ENCODE measurements at places on chromosomes 2 and 18.

DNA sequence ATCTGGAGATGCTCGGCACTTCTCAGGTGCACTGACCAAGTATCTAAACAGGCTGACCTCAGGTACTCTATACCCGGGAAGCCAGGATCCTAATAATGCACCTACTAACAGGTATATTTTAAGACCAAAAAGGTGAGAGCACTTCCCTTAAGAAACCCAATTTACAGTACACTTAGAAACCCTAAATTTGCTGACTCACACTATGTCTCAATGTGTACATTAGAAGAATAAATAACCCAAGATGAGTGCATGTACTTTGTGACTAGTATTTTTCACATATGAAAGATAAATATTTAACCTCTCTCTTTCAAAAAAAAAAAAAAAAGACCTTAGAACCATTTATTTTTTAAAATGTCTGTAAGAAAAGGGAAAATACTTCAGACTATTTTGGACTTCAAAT, 118.8 kb downstream of the ZNF516 start:
- DNase-seq = no peak

GRCh38 chr2:240786355-240786841, 33.6 kb downstream of the KIF1A start:
- no peak for DNase-seq

DNA sequence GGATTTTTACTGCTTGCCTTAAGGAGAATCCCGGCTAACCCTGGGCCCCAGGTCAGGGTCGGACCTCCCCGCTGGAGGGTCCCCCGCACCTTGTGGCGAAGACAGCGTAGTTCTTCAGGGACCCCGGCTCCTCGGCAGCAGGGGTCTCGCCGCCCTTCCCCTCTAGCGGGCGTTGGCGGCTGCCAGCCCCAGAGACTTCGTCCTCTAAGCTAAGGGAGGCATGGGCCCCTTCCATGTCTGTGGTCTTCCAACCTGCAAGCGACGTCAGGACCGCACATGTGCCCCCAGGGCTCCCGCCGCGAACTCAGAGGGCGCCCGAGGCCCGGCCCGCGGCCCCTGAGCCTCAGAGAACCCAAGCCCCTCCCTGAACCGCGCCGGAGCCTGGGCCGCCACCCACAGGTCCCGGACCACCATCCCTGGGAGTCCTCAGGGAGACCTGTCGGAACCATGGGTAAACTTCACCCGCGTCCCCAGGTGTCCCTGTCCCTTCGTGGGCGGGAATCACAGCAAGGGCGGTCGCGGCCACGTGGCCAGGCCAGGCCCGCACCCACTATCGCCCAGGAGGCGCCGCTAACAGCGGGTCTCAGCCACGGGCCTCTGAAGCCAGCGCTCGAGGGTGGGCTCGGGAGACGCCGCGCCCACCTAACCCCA, 562 bp downstream of the ANKMY1 start:
- no peak for DNase-seq

DNA sequence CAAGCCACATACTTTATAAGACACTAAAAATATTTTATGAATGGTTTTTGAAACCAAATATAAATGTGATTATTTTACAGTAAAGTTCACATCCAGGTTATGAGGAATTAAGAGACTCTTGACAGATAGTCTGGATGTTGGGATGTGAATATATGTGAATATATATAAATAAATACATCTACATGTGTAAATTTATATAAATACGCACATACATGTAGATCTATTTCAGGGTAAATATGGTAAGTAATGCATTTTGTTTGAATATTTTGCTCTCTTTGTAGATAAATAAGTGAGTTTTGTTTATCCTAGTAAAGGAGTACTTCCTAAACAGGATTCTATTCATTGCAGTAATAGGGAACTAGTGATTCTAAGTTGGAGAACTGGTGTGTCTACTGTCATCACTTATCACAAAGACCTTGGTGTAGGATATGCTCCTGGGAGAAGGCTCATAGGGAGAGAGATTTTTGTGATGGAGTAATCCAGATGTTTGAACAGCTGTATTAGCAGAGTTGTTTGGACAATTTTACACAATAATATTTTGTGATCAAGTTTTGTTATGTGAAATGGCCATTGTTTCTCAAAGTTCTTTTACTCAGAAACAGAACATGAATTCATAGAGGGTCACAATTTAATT, 60.2 kb upstream of the NT5C1B start:
- DNase-seq = no peak

DNA sequence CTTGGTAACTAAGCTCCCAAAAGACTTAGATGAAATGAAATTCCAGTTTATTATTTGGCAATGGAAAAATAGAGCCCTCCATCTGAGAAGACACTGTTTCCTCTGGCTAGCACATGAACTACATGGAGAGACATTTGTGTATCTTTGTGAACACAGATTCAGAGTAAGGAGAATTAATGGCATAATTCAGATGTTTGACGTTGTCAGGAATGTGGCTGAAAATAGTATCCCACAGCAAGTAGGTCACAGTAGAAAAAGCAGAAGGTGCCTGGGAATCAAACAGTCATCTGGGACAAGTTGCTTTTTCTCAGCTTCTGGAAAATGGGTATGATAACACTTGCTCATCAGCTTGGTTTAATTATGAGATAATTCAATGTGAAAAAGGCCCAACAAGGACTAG, 288.6 kb downstream of the PTPRM start:
- DNase-seq = no peak

DNA sequence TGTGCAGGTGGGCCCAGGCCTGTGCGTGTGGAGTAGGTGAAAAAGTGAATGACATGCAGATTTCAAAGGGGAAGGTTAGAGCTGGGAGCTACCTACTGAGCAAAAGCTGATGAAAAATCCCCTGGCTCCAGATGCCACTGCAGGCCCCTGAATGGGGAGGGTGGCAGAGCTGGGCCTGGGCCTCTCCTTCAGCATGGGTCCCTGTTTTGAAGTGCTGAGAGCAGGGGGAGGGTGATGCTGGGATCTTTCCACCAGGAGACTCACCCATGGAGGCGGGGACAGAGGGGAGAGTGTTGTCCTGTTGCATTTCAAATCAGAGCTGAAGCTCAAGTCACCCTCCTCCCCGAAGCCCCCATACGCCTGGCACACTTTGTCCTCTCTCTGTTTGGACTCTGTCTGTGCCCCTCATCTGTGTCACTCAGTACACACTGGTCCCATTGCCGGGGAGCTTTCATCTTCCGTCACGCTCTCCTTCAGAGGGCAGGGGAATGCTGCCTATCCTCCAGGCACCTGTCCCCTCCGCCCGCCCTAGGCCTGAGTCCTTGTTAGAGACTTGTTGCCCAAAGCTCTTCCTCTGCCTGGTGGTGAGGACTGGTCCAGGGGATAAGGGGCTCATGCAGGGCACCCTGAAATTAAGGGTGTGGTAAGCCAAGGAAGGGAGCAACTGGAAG, 206.6 kb downstream of the HAUS1 start:
- no peak for DNase-seq

GRCh38 chr18:55452123-55452611, 135.8 kb downstream of the TCF4 start:
- DNase-seq = no peak

DNA sequence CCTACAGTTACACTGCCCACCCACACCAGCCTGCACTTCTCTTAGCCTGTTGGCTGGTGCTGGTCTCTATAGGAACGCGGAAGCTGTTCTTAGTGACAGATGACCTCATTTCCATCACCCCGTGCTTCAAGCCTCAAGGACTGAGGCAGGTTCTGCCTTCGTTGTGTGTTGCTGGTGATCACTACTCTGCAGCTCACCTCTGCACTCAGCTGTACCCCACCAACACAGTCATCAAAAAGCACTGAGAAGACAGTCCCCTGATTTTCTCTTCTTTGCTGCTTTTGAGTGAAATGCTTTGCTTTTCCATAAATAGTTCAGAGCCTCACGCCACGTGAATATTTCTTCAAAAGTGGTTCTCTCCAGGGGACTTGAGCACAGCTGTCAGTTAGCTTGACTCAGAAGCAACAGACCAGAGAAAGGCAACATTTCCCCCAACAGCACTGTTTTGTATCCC, 225.7 kb upstream of the CCDC150 start:
- DNase-seq = peak; percentile 20

GRCh38 chr18:8116341-8117005, 492.8 kb upstream of the RAB12 start:
- DNase-seq = no peak

DNA sequence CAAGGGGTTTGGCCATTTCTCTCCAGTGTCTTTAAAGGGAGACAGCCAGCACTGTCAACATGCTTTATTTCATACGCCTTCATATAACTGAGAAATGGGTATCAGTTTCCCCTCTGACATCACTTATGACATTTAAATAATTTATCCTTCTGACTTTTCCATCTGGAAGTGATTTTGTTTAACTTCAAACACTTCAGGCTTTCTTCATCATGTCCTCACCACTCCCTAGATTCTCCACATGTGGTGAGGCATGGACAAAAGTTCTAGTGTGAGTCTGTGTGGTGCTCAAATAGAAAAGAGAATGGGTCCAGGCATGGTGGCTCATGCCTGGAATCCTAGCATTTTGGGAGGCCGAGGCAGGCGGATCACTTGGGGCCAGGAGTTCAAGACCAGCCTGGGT, 158.6 kb downstream of the TXNL1 start:
- DNase-seq = no peak

DNA sequence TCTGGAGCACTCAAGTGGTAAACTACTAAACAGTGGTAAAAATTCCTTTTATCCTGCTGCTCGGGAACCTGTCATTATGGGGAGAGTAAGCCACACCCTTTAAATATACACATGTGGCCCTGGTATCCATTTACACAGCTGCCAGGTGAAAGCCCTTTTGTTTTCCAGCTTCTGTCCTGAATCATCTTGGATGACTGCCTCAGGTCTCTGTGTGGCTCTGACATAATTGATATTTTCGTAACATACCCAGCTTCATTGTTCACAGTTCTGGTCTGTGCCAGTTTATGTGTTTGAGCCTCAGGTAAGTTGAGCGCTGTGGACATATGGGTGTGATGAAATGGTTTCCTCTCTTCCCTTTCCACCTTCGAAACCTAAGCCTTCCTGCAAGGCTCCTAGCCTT, 15.7 kb upstream of the TTC39C start:
- no peak for DNase-seq

GRCh38 chr2:95700519-95700918, 108.7 kb downstream of the TRIM43 start:
- no peak for DNase-seq

DNA sequence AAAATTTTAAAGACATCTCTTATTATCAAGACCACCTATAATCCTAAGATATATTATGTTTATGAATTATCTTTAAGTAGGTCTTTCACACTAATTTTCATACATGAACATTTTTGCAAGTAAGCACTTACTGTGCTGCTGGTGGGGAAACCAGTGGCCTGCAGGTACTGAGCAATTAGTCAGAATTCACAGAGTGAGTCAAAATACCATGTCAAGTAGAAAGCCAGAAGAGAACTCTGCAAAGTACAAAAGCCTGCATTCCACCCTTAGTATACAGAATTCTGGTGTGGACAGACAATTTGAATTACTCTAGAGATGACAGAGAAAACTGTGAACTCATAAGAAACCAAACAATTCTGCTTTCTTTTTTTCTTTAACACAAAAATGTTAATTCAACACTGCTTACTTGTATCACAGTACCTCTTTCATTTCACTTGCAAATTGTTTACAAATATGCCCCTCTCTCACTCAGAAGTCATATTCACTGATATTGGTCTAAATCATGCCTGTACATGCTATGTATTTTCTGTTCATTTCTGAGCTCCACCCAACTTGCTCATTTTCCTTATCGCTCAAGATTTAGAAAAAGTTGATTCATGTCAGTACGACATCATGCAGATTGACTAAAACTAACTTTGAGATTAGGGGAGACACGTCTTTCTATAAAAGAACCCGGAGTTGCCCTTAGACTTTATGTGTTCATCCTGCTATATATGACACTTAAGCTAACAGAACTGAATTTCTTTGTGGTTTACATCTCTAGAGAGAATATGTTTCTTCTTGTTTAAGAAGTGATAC, 182.9 kb downstream of the IKZF2 start:
- DNase-seq = no peak

DNA sequence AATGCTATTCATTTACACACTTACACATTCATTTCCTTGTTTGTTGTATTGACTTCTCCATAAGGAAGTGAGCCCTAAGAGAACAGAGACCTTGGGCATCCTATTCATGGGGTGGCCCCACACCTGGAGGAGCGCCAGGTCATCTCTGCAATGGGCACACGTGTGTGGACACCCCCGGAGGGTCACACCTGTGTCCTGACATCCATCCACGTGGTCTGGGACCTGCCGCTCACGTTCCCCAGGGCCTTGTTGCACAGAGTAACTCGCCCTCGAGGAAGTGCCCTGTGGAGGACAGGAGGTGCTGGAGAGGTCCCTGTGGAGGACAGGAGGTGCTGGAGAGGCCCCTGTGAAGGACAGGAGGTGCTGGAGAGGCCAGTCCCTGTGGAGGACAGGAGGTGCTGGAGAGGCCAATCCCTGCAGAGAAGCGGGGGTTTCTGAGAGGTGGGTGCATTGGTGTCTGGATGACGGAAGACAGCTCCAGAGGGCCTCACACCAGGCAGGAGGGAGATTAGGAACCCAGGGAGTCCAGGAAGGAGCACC, 73.2 kb upstream of the GPC1 start:
- no peak for DNase-seq

- no peak for DNase-seq
These were observed 67.1 kb upstream of the CTDP1 start for GRCh38 chr18:79612291-79613108.

GRCh38 chr18:26307161-26307773, 81.0 kb downstream of the TAF4B start:
- peak; percentile 55 for DNase-seq

DNA sequence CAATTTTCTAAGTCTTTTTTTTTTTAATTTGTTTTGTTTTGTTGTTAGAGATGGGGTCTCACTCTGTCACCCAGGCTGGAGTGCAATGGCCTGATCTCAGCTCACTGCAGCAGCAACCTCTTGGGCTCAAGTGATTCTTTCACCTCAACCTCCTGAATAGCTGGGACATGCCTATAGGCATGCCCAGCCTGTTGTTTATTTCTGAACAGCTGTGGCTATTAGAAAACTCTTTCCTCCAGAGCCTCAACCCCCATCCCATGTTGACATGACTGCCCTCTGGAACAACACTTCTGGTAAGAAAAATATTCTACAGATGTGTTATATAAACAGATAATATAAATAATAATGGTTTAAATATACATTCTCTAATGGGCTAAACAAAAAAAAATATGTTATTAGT, 44.4 kb upstream of the TWSG1 start:
- DNase-seq = no peak

- no peak for DNase-seq
These were observed 5.0 kb downstream of the NAPG start for GRCh38 chr18:10530852-10531251.

- DNase-seq = no peak
These were observed 257.2 kb upstream of the RGPD4 start for GRCh38 chr2:107569496-107569895.

GRCh38 chr2:25401307-25402026, 59.7 kb upstream of the DNMT3A start:
- DNase-seq = no peak

- no peak for DNase-seq
These were observed 125.6 kb downstream of the AFF3 start for GRCh38 chr2:100016756-100017155.

DNA sequence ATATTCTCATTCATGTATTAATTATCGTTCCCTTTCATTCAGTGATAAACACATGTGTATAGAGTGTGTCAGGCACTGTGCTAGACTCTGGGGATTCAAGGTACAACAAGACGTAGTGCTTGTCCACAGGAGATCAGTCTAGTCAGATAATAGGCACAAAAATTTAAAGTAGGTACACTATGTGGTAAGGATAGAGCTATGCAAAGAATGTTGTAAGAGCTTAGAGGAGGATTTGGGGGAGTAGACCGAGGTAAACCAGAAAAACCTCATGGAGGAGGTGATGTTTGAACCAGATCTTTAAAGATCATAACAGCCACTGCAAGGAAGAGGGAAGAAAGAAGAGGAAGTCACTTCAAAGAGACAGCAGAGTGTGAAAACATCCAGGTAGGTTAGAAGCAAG, 256.9 kb upstream of the DDX18 start:
- DNase-seq = no peak

Data from germinal center (tissue), 1 donor.